ENCODE measurements at places on chromosomes 11 and 22. TPM values are rescaled to one million over a fixed set of nuclear protein-coding genes. Genes with fewer than 3 reads are reported as not detected.

The ROBO4 gene
- total RNA-seq = 6.3 TPM

The TIMP3 gene
- 45.6 TPM for total RNA-seq

The AQP11 gene
- total RNA-seq = 0.75 TPM

The ALKBH8 gene
- total RNA-seq = 7.1 TPM

The CADM1 gene
- total RNA-seq = 41.7 TPM

The RBM4B gene
- 17.4 TPM for total RNA-seq

The CARNS1 gene
- 0.21 TPM for total RNA-seq

The CHRM1 gene
- total RNA-seq = not detected

The C11orf86 gene
- not detected for total RNA-seq

The ELMOD1 gene
- 0.07 TPM for total RNA-seq

The LRRC55 gene
- total RNA-seq = 0.04 TPM

The BTBD18 gene
- not detected for total RNA-seq

The PLAAT4 gene
- total RNA-seq = 14.1 TPM

The DTX4 gene
- 7.4 TPM for total RNA-seq

The APOA5 gene
- total RNA-seq = not detected

The MS4A8 gene
- total RNA-seq = not detected

The MAFF gene
- 67.2 TPM for total RNA-seq

The SEPTIN3 gene
- total RNA-seq = 1.9 TPM

The NELL1 gene
- 0.17 TPM for total RNA-seq

The OR10A2 gene
- total RNA-seq = not detected

The OR8A1 gene
- not detected for total RNA-seq

The DUSP8 gene
- 19.2 TPM for total RNA-seq

The RTCB gene
- total RNA-seq = 95.7 TPM

The CEP126 gene
- total RNA-seq = 0.82 TPM

The CNTF gene
- 0.96 TPM for total RNA-seq

The APOBEC3B gene
- 21.1 TPM for total RNA-seq

The DSCAML1 gene
- total RNA-seq = 0.21 TPM

The HSPB2 gene
- total RNA-seq = 0.21 TPM

The ASPHD2 gene
- 16.3 TPM for total RNA-seq

The HTR3B gene
- not detected for total RNA-seq

The APOL3 gene
- 4.4 TPM for total RNA-seq

The SLC5A4 gene
- total RNA-seq = 0.79 TPM

The MS4A6E gene
- not detected for total RNA-seq

The KRTAP5-7 gene
- total RNA-seq = not detected

The SULT4A1 gene
- total RNA-seq = 1.8 TPM

The KCNK7 gene
- total RNA-seq = not detected

The MYOD1 gene
- not detected for total RNA-seq

The MICAL2 gene
- total RNA-seq = 361 TPM

The DEPDC7 gene
- 0.55 TPM for total RNA-seq

The DCHS1 gene
- total RNA-seq = 15.5 TPM

The KREMEN1 gene
- 7.1 TPM for total RNA-seq

The CLCF1 gene
- 33.1 TPM for total RNA-seq

The LRRC4C gene
- 1.5 TPM for total RNA-seq

The SLC37A2 gene
- total RNA-seq = 1.8 TPM

The TRIM6 gene
- total RNA-seq = 3.4 TPM

The HORMAD2 gene
- total RNA-seq = not detected

The JAM3 gene
- total RNA-seq = 28.0 TPM

The TSPAN18 gene
- total RNA-seq = 4.7 TPM

The LRRC56 gene
- 1.9 TPM for total RNA-seq

All from kidney epithelial cell (primary cell).